Muscle of arm (tissue), 14 donors: ENCODE measurements at places on chromosomes 2 and 18. TPM values are rescaled to one million over a fixed set of nuclear protein-coding genes. Genes with fewer than 3 reads are reported as not detected.

DNA sequence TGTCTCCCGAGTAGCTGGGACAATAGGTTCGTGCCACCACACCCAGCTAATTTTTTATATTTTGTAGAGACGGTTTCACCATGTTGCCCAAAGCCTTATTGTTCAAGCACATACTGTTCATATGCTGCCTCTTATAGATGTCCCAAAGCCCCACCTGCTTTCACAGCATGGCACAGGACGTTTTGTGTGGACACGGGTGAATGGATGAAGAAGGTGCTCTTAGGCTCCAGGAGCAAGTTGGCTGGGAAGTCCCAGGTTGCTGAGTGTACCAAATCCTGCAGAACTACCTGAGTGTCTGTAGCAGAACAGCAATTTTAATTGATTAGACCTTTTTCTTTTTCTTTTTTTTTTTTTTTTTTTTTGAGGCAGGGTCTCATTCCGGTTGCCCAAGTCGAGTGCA, 10.5 kb upstream of the SAG start:
- no peak for DNase-seq

GRCh38 chr2:74205596-74205995, 7.2 kb downstream of the MTHFD2 start:
- DNase-seq = no peak

GRCh38 chr18:38318416-38318815, 752.8 kb upstream of the CELF4 start:
- DNase-seq = no peak

DNA sequence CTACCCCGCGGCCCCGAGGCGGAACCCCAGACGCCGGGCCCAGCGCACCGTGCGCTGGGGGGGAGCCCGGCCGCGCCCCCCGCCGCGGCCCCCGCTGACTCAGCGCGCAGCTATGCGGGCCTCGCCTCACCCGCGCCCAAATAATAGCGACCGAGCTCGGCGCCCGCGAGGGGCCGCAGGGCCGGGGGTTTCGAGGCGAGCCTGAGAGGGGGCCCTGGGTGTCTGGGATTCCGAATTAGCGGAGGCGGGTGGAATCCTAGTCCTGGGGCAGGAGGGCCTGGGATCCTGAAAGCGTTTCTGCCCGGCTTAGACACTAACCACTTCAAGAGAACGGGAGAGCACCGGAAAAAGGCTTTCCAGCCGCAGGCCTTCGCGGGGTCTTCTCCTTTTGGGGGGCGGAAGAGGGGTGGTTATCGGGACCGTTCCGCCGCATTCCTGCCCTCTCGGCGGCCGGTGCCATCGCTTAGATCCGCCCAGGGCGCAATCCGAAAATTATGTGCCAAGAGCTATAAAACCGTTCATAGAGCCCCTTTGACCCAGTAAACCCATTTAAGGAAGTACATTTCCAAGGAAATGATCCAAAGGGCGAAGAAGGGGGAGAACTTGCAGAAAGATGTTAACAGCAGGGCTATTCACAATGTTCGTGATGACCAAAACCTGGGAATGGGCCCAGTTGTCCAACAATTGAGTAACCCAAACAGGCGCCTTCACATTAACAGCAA, 681 bp upstream of the ROCK2 start:
- DNase-seq = peak; percentile 75

GRCh38 chr2:134273256-134273983, 19.5 kb downstream of the MGAT5 start:
- DNase-seq = peak; percentile 76

GRCh38 chr2:107146181-107146580, 260.2 kb upstream of the ST6GAL2 start:
- no peak for DNase-seq

GRCh38 chr2:169512525-169512924, 3.0 kb downstream of the KLHL41 start:
- no peak for DNase-seq

GRCh38 chr18:62407660-62408059, 82.5 kb downstream of the TNFRSF11A start:
- DNase-seq = no peak

DNA sequence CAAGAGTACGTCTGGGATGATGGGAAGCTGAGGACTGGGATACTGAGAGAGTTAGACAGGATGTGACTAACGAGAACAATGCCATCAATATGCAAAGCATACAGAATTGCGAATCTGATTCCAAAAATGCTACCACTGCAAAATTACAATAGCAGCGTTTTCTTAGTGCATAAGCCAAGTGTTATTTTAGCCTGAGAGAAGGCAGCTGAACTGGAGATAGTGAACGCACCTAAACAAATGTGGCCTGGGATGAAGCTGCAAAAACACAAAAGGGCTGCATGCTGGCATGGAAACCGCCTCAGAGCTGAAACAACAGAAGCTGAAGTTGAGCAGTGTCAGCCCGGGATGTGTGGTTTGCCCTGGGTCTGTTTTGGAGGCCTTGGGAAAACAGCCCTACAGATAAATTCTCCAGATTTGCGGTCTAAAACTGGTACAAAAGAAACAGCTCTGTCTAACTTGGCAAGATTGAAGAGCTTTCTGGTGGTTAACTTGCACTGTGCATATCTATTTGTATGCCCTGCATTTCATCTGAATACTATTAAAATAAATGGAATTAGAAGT, 45.5 kb downstream of the LYPD6 start:
- DNase-seq = no peak

GRCh38 chr18:69943021-69943420, 4.7 kb downstream of the CD226 start:
- no peak for DNase-seq

- DNase-seq = peak; percentile 10
Measured at GRCh38 chr2:227817850-227818674, 4.4 kb downstream of the CCL20 start.

DNA sequence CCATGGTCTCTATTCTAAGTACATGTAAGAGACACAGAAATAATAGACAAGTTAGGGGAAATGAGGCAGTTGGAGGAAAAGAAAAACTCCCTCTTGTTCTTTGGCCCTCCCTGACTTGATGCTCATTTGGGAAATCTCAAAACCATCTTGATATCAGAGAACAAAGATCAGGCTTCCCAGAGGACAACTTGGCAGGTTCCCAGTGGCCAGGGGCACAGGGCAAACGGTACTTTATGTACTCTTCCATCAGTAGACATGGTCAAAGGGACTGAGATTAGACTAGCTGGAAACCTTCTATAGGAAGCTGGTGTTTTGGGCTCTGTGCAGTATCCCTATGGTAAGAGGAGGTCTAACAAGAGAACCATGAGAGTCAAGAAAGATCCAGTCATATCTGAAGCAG, 56.6 kb downstream of the NCKAP5 start:
- DNase-seq = no peak

- no peak for DNase-seq
Measured at GRCh38 chr2:239935789-239936758, 89.1 kb downstream of the NDUFA10 start.

DNA sequence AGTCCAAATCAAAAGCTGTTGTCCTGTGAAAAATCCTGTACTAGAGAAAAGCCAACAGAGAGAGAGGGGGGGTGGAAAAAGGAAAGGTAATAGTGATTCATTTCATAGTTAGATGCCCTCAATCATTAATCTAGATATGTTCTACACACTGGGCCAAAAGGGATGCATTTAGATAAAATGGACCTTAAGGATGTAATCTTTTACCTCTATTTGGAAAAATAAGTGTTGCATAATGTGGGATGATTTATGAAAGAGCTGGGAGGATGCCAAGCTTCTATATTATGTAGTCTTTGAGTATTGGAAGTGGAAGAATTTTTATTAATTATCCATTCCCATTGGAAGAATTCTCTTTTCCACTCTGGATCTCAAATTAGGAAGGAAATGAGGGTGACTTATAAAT, 480.5 kb upstream of the ZEB2 start:
- no peak for DNase-seq

- DNase-seq = no peak
Measured at GRCh38 chr2:113202305-113203216, 28.8 kb downstream of the PSD4 start.

GRCh38 chr2:50455351-50455939, 576.5 kb downstream of the NRXN1 start:
- DNase-seq = no peak

- DNase-seq = no peak
Measured at GRCh38 chr2:28445448-28446258, 50.2 kb upstream of the PLB1 start.

DNA sequence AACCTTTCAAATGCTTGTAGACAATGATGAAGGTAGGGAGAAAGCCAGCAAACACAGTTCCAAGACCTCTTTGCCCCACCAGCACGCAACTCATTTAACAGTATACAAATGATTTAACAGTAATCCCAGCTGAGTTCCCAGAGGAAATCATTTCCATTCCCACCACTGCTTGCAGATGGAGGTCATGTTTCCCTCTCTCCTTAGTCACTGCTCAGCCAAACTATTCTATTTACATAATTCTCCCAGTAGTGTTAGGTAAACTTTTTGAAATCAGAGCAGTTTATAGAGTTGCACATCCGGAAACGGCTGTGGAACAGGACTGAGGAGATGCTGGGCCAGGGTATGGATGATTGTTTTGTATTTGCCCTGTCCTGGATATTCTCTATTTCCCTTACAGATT, 328.5 kb downstream of the FIGN start:
- peak; percentile 7 for DNase-seq

GRCh38 chr18:42165922-42166513, 211.0 kb downstream of the PIK3C3 start:
- DNase-seq = no peak

DNA sequence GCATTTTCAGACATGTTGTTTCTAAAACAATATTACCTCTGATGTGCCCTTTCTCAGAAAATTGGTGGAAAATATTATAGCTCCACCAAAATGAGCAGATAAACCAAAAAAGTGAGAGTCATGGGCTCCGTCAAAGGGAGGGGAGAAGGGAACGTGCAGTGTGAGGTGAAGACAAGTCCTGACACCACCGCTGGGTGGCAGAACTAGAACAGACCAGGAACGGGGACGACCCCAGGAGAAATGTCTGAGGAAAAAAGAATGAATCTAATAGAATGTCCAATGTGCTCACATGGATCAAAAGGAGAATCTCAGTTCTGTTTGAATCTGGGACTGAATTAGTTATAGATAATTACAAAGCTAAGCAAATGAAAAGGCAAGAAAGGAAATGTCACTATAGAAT, 22.6 kb upstream of the BCL2 start:
- no peak for DNase-seq

GRCh38 chr2:82599021-82599420, 1860.1 kb downstream of the SUCLG1 start:
- DNase-seq = no peak

DNA sequence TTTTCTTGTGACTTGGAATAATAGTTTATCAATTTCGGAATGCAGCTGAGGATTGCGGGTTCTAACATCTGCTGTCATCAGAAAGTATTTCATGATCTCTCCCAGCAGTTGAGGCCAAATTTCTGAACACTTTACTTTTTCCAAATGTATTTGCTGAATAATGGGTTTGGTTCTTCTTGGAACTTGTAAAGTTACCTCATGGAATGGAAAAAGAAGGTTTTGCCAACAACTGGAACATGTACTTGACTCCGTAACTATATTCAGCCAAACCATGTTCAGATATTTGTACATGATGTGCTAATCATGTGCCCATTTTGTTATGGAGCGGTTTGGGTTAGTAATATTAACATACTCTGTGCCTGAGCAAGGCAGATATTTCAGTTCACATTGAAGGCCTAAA, 119.6 kb downstream of the LCLAT1 start:
- peak; percentile 41 for DNase-seq

Gene ALPP
- polyA plus RNA-seq = not detected

Gene AQP12B
- polyA plus RNA-seq = 1.6 TPM

Gene CTAGE1
- not detected for polyA plus RNA-seq

Gene ALKAL2
- polyA plus RNA-seq = 2.1 TPM

Gene IL1R1
- 11.0 TPM for polyA plus RNA-seq

Gene AQP12A
- 0.86 TPM for polyA plus RNA-seq

Gene INPP5D
- 7.1 TPM for polyA plus RNA-seq

Gene IL18R1
- 0.44 TPM for polyA plus RNA-seq

Gene SAG
- 0.07 TPM for polyA plus RNA-seq

Gene MYOM1
- polyA plus RNA-seq = 833 TPM

Gene GPR155
- 4.1 TPM for polyA plus RNA-seq

Gene RGPD3
- 0.05 TPM for polyA plus RNA-seq

Gene PLEK
- 5.7 TPM for polyA plus RNA-seq

Gene MBD2
- 107 TPM for polyA plus RNA-seq
